ENCODE measurements at places on chromosomes 5 and 9.

- no peak for DNase-seq
Measured at GRCh38 chr9:6305954-6306563, 22.1 kb upstream of the TPD52L3 start.

DNA sequence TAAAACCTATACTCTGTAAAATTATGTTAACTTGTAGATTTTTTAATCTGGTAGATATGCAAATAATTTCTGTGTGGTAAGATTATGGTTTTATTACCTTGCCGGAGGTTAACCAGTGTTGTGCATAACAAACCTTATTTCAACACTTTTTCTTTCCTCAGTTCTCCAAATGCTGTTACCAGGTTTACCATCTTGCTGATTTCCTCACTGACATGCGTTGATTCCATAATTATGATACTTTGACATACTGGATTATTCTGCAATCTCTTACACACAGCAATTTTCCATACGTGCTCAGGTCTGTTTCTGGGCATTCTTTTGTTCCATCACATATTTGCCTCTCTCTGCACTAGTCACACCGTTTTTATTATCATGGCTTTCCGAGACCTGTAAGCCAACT is 77.6 kb downstream of the TTC39B start:
- DNase-seq = no peak

DNA sequence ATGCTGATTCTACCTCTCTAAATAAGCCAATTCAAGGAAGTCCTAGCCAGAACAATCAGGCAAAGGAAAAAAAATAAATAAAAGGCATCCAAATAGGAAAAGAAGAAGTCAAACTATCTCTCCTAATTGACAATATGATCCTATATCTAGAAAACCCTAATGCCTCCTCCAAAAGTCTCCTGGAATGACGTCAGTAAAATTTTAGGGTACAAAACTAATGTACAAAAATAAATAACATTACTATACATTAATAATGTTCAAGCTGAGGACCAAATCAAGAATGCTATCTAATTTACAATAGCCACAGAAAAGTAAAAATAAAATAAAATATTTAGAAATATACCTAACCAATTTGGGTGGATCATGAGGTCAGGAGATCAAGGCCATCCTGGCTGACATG is 33.8 kb upstream of the C6 start:
- no peak for DNase-seq

- DNase-seq = no peak
Measured at GRCh38 chr5:56191656-56192055, 41.5 kb downstream of the ANKRD55 start.

GRCh38 chr5:134600600-134600999 is 32.0 kb downstream of the SAR1B start:
- no peak for DNase-seq

All from stimulated activated CD4-positive, alpha-beta T cell treated with anti-CD3 and anti-CD28 coated beads, TNF-alpha, amount 100 ng/mL, for 1 hour (primary cell).